Hematopoietic multipotent progenitor cell treated with erythropoietin and hydrocortisone succinate and interleukin-3 and kit ligand, for 4 days (in vitro differentiated cells): ENCODE measurements at places on chromosomes 12 and 14.

GRCh38 chr14:52318826-52319645 is 4.9 kb downstream of the PTGER2 start:
- peak; percentile 73 for DNase-seq

- peak; percentile 53 for DNase-seq
Measured at GRCh38 chr12:115916910-115917668, 360.4 kb downstream of the MED13L start.

GRCh38 chr12:57241402-57242310 is 9.3 kb downstream of the STAC3 start:
- DNase-seq, result no peak

DNA sequence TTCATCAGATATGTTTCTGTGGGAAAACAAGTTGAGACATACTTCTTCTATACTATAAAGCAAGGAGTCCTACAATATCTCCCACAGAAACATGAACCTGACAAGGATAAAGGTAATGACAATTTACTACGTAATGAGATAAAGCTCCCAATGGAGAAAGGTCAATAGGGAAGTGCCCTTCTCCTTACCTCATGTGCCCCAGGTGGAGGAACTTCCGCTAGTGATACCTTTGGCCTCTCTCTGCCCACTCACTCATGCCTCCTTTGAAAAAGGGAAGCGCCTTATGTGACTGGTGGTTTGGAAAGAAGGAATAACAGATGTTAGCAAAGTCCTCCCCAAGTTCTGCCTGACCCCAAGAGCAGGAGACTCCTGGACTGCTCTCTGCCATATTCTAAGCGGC is 305.3 kb downstream of the ITPR2 start:
- no peak for DNase-seq

DNA sequence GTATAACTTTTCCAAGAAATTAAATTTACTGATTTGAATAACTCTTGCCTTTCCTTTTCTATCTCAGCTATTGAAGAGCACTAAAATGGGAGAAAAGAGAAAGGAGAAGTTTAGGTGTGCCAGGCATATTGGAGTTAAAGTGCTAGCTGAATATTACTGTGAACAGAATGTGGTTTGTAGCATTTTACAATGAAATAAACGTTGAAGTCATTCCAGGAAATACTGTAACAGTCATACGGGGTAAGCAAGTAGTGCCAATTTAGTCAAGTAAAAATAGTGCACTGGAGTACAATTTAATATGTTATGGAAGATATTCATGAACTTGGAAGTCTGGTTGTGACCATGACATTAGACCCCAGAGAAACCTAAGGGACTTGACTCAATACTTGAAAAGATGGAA is 62.1 kb downstream of the E2F7 start:
- DNase-seq, result peak; percentile 5

- DNase-seq, result no peak
Measured at GRCh38 chr14:93629643-93630042, 158.6 kb downstream of the PRIMA1 start.

GRCh38 chr12:62873116-62873825 is 61.7 kb downstream of the PPM1H start:
- no peak for DNase-seq

GRCh38 chr14:97633131-97633738 is 836.1 kb downstream of the VRK1 start:
- DNase-seq, result no peak

DNA sequence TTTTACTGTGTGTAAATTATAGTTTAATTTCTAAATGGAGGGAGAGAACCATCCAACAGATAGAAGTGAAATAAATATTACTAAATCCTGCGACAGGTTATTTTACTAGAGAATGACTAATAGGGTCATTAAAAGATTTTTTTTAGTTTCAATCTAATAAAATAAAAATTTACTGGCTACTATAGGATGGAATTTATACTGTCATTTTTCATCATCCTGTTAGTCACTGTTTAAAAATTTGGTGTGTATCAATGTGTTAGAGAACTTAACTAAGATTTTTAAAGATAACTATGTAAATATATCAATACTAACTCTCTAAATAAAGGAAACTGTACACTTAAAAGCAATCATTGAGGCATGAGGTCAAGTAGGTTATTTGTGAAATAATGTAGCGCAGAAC is 41.1 kb upstream of the CDKN3 start:
- no peak for DNase-seq

GRCh38 chr14:58826845-58827686 is 189.3 kb downstream of the DACT1 start:
- peak; percentile 27 for DNase-seq

- DNase-seq, result no peak
Measured at GRCh38 chr14:58912287-58912686, 274.5 kb downstream of the DACT1 start.

GRCh38 chr14:71754422-71755095 is 177.7 kb upstream of the RGS6 start:
- no peak for DNase-seq

GRCh38 chr14:69658664-69659261 is 47.4 kb downstream of the SUSD6 start:
- no peak for DNase-seq

- DNase-seq, result peak; percentile 63
Measured at GRCh38 chr14:90627478-90627877, 188.8 kb downstream of the TTC7B start.

- DNase-seq, result no peak
Measured at GRCh38 chr14:99601361-99601831, 2.6 kb downstream of the CCDC85C start.

DNA sequence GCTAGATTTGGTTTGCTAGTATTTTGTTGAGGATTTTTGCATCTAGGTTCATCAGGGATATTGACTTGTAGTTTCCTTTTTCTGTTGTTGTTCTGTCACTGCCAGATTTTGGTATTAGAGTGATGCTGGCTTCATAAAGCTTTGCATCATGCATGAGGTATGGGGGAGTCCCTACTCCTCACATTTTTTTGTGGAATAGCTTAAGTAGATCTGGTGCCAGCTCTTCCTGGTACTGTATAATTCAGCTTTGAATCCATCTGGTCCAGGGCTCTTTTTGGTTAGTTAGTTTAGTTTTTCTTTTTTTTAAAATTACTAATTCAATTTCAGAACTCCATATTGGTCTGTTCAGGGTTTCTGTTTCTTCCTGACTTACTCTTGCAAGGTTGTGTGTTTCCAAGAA is 59.4 kb downstream of the LRRIQ1 start:
- DNase-seq, result no peak

DNA sequence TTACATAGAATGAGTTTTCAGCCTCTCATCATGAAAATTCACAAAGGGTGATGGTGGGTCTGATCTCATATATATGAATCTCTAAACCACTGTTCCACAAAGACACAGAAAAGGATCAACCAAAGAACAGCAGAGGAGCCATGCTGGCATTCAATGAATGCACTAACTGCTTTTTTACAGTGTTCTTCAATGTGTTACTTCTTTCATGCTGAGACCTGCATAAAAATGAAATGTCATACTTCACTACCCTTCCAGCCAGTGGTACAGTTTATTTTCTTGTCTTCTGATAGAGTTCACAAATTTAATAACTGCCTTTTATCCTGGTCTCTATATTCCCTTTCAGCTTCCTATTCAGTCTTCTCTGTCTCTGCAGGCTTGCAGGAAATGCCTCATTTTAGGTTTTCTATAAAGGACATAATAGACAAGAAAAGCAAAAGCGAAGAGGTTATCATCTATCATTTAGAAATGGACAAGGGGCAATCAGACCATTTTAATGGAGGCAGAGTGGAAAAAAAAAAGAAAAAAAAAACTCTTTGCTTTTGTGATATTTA is 836.7 kb upstream of the FOXG1 start:
- DNase-seq, result no peak

DNA sequence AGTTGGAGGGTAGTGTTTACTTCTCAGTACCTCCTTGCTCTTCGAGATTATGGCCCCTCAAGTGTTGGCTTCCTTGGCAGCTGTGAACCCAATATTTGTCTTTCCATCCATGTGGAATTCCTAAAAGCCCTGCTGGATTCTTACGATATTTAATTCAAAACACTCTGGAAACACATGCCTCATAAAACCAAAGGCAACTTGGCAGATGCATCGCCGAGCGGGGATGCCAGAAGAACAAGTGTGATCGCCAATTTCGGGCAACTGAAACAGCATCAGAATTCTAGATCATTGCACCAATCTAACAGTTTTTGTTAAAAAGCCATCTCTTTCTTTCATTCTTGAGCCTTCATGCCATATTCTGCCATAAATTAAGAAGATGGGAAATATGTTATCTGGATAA is 934.4 kb downstream of the AACS start:
- no peak for DNase-seq

DNA sequence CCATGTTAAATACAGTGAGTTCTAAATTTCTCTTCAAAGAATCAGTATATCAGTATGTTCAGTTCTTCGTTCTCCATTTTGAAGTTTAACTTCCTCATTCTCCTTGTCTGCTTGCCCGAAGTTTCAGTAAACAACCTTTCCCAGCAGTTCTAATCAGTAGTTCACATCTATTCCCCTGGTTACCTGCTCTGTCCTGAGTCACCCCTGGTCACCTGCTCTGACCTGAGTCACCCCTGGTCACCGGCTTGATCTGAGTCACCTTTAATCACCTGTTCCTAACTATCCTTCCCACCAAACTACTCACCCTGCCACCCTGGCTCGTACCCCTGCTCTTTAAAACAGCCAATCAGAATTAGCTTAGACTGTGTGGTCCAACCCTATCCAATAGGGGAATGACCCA is 9.4 kb upstream of the OR10G3 start:
- no peak for DNase-seq

GRCh38 chr12:78115889-78116288 is 285.2 kb downstream of the NAV3 start:
- DNase-seq, result peak; percentile 31

- DNase-seq, result peak; percentile 26
Measured at GRCh38 chr12:90216815-90217214, 508.2 kb upstream of the ATP2B1 start.

DNA sequence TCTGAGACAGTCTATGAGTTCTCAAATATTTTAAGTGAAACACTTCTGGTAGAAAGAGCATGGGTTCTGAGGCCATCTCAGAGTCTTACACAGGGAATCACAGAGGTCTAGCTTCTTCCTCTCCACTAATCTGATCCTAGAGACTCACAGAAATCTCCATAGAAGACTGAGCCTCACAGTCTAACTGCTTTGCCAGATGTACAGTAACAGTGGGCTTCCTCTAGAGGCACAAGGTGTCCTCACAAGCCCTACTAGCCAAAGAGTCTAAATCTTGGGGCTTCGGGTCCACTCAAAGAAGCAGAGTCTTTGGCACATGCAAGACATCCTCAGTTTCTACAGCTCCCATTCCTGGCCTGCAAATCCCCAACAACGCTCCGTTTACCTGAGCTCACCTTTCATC is 14.1 kb downstream of the OR6J1 start:
- DNase-seq, result no peak

GRCh38 chr12:27274706-27275105 is 30.6 kb downstream of the STK38L start:
- no peak for DNase-seq

DNA sequence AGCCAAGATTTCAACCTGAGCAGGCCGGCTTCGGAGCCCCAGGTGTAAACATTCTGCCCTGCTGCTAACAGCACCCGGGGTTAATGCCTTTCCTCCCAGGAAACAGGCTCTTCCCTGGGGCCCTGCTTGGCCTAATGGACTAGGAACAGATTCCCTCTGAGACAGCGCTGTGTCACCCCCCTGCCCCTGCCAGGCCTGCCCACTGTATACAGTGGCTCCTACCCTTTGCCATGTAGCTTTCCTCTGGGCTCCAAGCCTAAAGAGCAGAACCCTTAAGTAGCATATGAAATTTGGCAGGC is 28.3 kb upstream of the BCDIN3D start:
- no peak for DNase-seq

DNA sequence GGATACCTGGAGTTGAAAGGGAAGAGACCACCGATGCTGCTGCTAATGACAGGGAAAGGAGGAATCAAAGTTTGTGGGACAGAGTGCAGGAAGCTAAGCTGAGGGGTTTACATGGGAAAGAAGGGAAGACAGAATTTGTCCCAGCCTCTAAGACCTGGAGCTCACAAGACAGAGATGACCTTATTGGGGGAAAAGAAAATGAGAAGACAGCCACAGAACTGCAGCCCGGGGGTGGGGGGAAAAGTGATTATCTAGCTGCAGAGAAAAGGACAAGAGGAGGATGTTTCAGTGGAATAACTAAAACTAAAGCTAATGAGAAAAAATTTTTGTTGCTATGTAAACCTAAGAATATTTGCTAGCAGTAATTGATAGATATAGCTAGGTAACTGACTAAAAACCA is 30.7 kb downstream of the NDUFA12 start:
- no peak for DNase-seq

DNA sequence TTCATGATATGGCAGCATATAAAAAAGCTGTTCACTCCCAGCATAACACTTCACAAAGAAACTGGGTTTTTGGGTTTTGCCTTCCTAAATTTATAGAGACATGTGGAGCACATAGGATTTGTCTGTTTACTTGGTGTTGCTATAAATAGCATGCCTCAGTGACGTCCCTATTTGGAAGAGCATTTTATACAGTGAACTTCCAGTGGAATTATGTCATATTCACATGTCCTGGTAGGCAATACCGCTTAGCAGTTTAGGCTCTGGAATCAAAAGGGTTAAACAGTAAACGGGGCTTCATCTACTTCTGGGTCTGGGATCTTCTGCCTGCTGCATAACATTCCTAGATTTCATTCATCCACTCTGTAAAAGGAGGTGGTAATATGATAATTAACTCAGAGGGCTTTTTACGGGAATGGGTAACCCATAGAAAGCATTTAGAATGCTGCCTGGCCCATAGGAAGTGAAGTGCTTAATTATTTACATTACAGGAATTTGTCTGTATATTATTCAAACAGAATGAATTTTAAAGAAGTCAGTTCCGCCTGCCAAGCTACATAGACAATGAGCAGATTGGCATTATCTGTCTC is 396.1 kb downstream of the TMTC2 start:
- DNase-seq, result no peak

DNA sequence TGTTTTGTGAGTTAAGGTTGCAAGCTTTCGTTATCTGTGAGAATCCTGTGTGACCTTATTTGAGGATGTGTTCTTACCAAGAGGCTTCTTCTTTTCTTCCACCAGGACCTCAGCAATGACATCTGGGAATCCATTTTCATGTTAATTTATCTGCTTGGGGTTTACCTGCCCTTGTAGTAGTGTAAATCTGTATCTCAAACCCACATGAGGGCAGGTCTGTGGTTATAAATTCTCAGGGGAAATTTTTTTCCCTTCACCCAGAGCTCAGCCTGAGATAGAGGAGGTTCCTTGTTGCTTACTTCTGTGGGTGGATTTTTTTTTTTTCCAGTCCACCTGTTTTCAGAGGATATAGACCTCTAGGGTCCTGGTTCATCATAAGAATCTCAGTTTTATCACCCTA is 70.8 kb downstream of the AKAP6 start:
- DNase-seq, result no peak
